ENCODE measurements at places on chromosomes 11 and 22.

- DNase-seq, result no peak
Observed at GRCh38 chr11:3613998-3614741, 27.6 kb downstream of the ART5 start.

DNA sequence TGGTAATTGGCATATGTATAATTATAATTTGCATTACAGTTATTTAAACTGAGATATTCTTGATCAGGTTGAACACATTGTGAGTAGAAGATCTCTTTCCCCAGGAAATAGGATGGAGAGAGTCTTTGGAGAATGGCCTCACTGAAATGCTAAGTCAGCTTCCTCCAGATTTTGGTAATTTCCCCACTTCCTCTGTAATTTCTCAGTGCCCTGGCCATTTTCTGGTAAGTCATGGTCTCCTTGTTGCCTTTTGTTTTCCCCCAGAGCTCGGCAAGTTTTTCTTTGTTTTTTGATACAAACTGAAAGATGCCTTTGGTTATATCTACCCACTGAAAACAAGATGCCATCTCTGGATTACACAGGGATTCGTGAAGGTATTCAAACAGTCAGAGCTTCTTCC lies 12.8 kb upstream of the FBXO3 start:
- DNase-seq, result no peak

DNA sequence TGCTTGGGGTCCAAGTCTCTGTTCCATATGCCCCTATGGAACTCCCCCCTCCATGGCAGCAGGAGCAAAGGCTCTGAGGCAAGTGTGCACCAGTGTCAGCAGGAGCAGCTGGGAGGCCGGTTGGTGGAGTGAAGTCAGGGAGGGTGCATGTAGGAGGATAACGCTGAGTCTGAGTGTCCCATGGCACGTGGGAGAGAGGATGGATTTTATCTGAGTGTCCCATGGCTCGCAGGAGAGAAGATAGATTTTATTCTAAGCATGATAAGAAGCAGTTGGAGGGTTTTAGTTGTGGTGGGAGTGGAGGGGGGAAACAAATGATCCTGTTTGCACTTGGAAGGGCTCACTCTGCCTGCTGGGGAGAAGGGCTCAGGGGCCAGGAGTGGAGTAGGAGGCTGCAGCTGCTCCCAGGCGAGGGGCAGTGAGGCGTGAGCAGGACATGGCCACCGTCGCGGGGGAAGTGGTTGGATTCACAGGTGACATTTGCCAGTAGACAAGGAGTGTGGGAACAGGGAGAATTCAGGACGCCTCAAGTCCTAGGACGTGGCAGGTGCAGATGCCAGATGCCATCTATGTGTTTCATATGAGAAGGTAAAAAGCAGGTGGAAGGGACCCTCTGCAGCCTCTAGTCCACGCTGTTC lies 33.6 kb upstream of the PARVG start:
- DNase-seq, result no peak

- no peak for DNase-seq
Observed at GRCh38 chr22:44450503-44450902, 47.5 kb downstream of the RTL6 start.

DNA sequence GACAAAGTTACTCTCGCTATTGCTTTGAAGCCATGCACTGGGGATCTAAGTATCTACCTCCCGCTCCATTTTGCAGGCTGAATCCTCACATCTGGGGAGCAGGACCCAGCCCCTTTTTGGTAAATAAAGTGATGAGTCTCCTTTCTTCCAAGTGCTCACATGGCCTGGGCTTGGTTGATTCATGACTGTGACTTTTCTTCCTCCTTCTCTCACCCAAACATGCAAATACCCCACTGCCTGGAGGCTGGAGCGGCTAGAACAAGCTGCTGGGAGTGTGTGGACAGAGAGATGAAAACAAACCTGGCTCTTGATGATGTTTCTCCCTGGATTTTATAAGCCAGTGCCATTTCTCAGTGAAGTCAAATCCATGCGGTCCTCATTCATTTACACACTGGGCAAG lies 72.7 kb downstream of the TRIM29 start:
- DNase-seq, result no peak

DNA sequence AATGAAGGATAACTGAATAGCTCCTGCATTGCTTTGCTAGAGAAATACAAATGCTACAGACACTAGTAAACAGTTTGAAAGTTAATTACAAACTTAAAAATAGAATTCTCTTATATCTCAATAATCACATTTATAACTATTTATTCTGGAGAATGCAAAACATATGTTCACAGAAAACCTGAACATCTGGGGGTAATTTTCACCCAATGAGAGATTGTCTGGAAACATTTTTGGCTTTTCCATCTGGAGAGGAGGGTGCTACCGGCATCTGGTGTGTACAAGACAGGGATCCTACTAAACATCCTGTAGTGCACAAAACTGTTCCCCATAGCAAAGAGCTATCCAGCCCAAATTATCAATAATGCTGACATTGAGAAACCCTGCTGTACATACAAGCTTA lies 378.4 kb upstream of the CHORDC1 start:
- no peak for DNase-seq

- DNase-seq, result no peak
Observed at GRCh38 chr11:84558085-84558905, 1068.8 kb downstream of the DLG2 start.

DNA sequence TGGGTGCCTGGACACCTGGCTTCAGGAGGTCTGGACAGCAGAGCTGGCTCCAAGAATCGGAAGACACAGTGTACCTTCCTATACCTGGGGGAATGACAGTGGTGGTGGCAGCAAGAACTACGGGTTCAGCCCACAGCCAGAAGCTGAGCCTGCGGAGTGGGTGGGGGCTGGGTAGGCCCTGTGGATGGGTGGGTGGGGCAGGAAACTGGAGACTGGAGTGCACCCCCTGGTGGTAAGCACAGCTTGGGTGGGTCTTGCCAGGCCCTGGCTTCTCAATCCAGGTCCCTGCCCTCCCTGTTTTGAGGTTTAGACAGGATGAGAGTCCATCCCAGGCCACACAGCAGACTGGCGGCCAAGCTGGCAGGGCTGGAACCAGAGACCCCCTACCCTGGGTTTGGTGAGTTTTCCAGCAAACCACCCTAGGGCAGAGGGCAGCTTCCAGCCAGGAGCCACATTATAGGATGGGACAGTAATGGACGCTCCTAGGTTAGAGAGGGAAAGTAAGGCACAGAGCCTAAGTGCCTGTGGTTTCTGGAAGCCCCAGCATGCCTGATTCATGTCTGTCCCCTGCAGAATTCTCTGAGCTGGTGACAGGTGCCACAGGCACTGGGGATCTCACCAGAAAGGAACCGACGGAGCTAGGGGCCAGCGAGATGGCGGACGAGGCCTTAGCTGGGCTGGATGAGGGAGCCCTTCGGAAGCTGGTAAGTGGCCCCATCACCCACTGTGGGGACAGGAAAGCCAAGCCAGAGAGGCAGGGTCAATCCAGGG lies 1.7 kb downstream of the SMTN start:
- peak; percentile 60 for DNase-seq

GRCh38 chr11:130369141-130369691 lies 54.5 kb upstream of the ZBTB44 start:
- DNase-seq, result no peak

Measured in stimulated activated CD4-positive, alpha-beta T cell treated with anti-CD3 and anti-CD28 coated beads, Interleukin-2, amount 100 ng/mL, for 4 hours (primary cell).